ENCODE measurements at places on chromosomes 3 and 15.

GRCh38 chr15:77138167-77138522, 67.2 kb upstream of the TSPAN3 start:
- DNase-seq, result no peak

GRCh38 chr3:138165061-138165460, 9.7 kb downstream of the DBR1 start:
- DNase-seq, result no peak

- no peak for DNase-seq
Measured at GRCh38 chr3:30140356-30141075, 465.9 kb upstream of the TGFBR2 start.

- no peak for DNase-seq
Measured at GRCh38 chr15:72979791-72980190, 72.5 kb upstream of the NEO1 start.

GRCh38 chr3:111926266-111926676, 52.6 kb upstream of the ABHD10 start:
- no peak for DNase-seq

DNA sequence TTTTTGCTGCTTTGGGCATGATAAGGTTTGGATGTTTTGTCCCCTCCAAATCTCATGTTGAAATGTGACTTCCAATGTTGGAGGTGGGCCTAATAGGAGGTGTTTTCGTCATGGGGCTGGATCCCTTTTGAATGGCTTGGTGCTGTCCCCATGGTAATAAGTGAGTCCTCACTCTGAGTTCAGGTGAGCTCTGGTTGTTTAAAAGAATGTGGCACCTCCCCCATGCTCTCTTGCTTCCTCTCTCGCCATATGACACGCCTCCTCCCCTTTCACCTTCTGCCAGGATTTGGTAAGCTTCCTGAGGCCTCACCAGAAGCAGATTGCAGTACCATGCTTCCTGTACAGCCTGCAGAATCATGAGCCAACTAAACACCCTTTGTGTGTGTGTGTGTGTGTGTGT, 255.5 kb downstream of the EPHB1 start:
- no peak for DNase-seq

DNA sequence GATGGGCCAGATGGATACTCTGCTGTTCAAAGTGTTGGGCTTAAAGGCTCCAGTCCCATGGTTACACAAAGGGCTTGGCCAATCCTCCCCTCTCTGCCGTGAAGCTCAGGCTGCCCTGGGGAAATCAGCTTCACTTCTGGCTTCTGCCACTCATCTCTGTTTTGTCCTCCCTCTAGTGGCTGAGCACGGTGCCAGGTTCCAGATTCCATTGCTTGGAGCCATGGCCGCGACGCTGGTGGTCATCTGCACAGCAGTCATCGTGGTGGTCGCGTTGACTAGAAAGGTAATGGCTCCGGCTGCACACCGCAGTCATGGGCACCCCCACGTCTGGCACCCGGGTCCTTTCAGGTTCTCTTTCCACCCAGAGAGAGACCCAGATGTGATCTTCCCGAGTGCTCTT, 5.6 kb downstream of the TIGIT start:
- peak; percentile 69 for DNase-seq

GRCh38 chr15:70069716-70070115, 28.0 kb downstream of the TLE3 start:
- DNase-seq, result no peak

DNA sequence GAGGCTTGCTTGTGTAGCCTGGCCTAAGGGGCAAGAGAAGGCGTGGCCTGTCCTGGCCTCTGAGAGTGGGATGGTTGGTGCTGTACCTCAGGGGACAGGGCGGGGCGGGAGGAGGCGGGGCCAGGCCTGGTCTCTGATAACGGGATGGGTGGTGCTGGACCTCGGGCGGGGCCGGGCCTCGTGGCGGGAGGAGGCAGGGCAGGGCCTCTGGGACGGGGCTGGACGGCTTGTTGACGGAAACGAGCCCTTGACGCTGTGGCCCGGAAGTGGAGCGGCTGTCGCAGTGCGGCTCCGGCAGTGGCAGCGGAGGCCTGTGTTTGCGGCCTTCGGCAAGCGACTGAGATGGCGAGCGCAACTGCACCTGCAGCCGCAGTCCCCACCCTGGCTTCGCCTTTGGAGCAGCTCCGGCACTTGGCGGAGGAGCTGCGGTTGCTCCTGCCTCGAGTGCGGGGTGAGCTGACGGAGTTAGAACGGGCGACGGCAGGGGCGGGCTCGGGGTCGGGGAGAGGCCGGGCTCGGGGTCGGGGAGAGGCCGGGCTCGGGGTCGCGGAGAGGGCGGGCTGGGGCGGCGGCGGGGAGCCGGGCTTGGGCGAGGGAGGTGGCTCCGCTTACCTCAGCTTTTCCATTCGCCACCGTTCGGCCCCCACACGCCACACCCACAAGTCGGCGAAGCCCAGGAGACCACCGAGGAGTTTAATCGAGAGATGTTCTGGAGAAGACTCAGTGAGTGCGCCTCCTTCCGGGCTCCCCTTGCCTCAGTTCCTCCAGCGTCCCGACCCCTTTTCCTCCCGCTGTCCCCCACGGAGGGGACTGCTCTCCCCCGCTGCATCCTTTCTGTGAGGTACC, at the start of gene CCNDBP1:
CCNDBP1 (plus strand) TSS at position 247 of the 846 bp plus-strand sequence; CDS start at position 343, 96 bp downstream.
- DNase-seq, result peak; percentile 99

DNA sequence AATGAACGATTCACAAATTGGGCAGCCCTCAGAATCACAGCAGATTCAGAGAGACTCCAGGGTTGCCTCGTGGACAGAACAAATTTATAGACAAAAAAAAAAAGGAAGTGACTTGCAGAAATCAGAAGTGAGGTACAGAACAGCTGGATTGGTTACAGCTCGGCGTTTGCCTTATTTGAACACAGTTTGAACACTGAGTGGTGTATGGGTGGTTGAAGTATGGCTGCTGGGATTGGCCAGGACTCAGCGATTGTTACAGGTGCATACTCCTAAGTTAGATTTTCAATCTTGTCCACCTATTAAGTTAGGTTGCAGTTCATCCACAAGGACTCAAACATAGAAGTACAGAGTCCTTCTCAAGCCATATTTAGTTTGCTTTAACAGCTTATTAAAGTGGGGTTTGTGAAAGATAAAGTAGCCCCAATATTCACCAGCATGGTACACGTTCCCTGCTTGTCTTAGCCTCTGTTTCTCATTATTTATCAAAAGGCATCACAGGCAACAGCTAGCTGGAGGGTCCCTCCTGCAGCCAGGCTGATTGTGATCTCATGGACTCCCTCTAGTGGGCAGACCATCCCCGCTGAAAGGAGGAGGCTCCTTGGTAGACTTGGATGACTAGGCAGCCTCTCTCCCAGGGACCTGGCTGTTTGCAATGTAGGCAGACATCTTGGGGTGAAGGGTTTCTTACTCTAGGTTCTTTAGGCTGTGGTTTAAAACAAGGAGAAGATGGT, 17.6 kb upstream of the ALDH1L1 start:
- DNase-seq, result peak; percentile 71

DNA sequence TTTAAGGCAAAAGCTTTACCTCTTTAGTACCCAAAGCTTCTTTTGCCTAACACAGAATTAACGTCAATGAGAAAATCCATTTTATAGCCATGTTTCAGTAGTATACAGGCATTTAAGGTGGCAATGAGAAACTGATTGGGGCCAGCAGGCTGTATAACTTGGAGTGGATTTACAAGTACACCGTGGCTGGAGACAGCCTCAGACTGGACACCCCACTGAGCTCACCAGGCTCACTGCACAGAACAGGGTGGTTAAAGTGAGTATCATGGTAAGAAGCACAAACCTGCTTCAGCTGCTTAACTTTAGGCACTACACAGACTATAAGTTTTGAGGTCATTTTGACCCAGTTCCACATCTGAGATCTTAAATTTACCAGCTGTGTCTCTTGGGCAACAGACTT, 8.9 kb downstream of the CPOX start:
- no peak for DNase-seq

DNA sequence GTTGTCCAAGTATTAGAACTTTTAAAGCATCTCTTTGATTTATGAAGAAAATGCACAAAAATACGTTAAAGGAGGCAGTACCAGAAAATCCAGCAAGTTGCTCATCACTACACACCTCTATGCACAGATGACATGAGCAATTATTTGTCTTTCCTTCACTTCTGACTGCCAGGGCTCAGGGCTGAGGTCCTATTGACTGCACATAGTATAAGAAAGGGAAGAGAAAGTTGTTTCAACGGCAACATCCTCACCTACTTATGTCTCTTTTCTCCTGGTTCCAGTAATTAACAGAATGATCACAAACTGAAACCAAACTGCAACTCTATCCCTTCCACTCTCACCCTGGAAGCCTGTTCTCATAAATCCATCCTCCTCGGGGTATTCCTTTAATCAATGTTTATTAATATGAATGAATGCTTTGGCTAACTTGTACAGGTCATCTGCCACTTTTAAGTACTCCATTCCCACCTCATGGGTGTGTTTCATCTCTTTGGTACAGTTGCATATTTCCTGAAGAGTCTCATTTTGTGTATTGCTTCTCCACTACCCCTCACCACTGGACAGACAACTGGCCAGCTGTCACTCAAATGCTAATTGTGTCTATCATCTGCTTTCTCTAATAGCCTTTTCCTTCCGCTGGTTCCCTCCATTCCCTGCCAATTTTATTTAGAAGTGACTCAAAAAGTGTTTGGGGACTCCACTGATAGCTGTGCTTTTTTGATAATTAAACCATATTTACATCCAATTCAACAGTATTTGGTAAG, 34.5 kb downstream of the RAB27A start:
- DNase-seq, result no peak

DNA sequence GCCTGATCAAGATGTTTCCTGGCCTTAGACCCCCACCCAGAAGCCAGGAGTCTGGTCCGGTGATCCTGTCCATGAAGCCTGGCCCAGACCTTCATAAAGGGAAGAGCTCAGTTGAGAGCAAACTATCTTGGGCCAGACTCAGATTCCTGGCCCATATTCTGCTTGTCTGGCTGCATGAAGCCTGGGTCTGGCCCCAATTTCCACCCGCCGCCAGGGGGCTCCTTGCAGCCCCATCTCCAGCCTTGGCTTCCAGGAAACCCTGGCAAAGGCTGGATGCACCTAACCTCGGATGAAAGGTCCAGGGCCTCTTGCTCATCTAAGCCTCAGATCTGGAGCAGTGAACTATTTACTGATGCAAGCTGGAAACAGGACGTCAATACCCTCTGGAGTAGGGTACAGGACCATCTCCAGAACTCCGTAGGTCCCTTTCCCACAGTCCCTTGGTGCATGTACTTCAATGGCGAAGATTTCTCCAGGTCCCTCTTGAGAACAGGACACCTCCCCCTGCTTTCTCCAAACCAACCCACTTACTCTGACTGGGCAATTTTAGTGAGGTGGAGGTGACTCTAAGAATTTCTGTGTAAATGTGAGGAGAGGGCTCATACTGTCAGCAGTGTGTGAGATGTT, 5.6 kb downstream of the FOXL2 start:
- DNase-seq, result peak; percentile 87

DNA sequence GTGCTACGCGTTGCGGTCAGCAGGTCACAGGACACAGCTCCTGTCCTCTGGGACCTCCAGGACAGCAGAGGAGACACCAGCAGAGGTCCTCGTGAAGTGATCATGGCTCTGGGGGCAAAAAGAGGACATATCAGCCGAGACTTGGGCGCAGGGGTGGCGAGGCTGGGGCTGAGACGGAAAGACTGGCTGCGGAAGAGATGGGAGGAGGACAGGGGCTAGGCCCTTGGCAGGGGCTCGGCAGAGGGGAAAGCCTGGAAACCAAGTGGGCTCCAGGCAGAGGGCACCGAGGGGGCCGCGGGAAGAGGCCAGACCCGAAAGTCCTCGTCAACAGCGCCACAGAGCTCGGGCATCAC, 4.9 kb upstream of the CFAP100 start:
- DNase-seq, result no peak

- peak; percentile 96 for DNase-seq
Measured at GRCh38 chr15:40266828-40267304, 16.0 kb downstream of the ANKRD63 start.

DNA sequence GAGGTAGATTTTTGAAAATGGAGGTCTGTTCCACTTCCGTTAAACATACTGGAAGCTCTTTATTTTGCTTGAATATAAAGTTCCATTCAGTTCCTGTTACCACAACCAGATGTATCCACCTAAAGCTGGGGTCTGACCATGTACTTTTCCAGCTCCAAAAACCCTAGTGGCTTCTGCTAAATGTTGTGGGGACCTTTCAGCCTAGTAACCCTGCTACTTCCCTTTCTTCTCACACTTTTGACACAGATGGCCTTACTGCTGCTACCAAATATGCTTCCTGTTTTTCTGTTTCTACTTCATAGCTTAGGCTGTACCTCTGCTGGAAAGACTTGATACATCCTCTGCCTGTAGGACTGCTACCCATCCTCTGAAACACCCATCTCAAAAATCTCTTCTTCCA, 87.8 kb downstream of the COL6A6 start:
- DNase-seq, result no peak

DNA sequence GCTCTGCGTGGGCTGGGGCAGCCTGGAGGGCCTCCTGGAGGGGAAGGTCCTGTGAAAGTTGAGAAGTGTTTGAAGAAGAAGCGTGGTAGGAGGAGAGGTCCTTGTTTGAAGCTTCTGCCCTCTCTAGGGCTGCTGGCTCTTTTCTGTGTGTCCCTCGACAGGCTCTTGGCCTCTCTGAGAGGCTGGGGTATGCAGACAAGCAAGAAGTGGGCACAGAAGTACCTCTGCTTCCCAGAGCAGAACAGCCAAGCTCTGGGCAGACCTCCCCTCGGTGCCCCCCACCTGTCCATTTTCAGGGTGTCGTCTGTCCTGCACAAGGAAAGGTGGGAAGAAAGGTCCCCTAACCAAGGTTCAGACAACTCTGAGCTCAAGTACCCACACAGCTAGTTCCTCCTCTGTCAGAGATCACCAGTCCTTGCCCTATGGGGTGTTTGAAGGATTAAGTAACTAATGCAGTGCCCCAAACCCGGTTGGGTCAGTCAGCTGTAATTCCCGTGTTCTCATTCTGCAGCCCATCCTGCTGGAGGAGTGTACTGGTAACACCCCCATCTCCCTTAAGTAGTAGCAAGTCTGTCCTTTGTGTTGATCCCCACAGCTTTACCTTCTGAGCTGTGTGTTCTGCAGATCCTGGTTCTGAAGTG, 6.3 kb downstream of the CSK start:
- DNase-seq, result no peak

- peak; percentile 79 for DNase-seq
Measured at GRCh38 chr3:9135930-9136525, 113.4 kb downstream of the SRGAP3 start.

- no peak for DNase-seq
Measured at GRCh38 chr3:5006755-5007202, 27.5 kb downstream of the BHLHE40 start.

DNA sequence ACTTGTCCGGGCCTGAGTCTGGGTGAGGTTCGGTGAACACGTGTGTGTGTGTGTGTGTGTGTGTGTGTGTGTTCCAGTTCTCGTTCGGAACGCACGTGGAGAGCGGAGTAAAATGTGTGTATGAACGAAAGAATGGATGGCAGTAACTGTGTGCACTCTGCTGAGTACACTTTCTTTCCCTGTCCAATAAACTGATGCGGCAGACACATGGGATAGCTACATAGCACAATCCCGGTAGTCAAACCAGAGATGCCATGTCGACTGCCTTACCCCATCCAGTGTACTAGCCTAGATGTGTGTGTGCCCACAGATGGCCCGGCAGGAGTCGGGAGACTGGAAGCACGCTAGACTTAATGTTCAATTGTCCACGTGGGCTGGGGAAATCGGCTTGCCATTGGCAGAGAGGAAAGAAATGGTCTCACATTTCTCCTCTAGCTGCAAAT, 507 bp upstream of the GOLIM4 start:
- no peak for DNase-seq

- no peak for DNase-seq
Measured at GRCh38 chr3:27185231-27185989, 183.8 kb downstream of the NEK10 start.

Measured in islet precursor cell (in vitro differentiated cells).